Occipital lobe (tissue), 3 donors: ENCODE measurements at places on chromosomes 7 and 10. TPM values are rescaled to one million over a fixed set of nuclear protein-coding genes. Genes with fewer than 3 reads are reported as not detected.

Gene DNAJB9
- total RNA-seq = 48.2 TPM

Gene ADRA2A
- total RNA-seq = 15.9 TPM

Gene AKR1D1
- total RNA-seq = not detected

Gene RADIL
- total RNA-seq = 2.3 TPM

Gene FAM25G
- total RNA-seq = not detected

Gene AKR1B15
- total RNA-seq = not detected

Gene VSTM4
- 2.3 TPM for total RNA-seq

Gene CXCL12
- total RNA-seq = 19.0 TPM

Gene ABCB4
- 0.47 TPM for total RNA-seq

Gene ADAM22
- total RNA-seq = 90.6 TPM

Gene ANK3
- 260 TPM for total RNA-seq

Gene SUV39H2
- 30.6 TPM for total RNA-seq

Gene GBX1
- not detected for total RNA-seq

DNA sequence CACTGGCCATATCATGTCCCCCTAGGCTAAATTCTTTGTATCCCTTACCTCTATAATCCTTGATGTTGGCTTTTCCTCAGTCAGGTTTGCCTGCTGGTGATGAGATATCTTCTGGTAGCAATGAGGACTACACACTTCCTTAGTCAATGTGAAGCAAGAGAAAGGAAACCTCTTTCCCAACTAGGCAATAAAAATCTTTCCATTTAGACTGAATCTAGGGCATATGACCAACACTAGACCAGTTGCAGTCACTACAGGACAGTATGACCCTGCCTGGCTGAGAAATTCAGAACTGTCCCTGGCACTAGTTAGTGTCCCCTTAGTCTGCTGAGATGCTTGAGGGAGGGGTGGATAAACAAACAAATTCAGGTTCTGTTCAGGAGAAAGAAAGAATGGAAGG is 142.6 kb downstream of the RNLS start:
- no peak for DNase-seq

DNA sequence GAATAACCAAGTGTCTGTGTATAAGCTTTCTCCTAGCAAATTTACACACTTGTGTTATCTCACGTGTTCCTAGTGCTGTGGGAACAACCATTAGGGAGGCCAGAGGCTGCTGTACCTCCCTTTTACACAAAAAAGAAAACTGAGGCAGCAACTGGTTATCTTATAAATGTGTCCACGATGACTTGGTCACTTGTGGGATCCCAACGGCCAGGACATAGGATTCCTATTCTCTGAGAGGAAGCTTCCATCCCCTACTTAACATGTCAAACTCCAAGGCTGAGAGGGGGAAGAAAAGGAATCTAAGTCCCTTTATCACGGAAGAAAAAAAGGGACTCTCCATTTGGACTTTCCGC is 484 bp downstream of the ZNF438 start:
- no peak for DNase-seq

DNA sequence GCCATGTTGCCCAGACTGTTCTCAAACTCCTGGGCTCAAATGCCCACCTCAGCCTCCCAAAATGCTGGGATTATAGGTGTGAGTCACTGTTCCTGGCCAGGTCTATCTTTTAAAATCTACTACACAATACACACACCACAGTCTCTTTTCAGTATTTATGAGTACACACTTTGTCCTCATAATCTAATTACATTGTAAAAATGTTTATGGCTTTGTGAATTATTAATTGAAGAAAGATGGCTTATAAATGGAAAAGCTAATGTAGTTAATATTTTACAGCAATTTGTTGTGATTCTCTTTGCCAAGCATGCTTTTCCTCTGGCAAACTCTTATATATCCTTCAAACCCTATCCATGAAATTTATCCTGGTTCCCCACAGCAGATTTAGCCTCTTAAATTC is 22.0 kb downstream of the LAMB4 start:
- no peak for DNase-seq

GRCh38 chr7:64308016-64308270 is 5.8 kb upstream of the ZNF736 start:
- DNase-seq = no peak

- no peak for DNase-seq
Observed at GRCh38 chr7:638256-639011, 88.1 kb upstream of the DNAAF5 start.

DNA sequence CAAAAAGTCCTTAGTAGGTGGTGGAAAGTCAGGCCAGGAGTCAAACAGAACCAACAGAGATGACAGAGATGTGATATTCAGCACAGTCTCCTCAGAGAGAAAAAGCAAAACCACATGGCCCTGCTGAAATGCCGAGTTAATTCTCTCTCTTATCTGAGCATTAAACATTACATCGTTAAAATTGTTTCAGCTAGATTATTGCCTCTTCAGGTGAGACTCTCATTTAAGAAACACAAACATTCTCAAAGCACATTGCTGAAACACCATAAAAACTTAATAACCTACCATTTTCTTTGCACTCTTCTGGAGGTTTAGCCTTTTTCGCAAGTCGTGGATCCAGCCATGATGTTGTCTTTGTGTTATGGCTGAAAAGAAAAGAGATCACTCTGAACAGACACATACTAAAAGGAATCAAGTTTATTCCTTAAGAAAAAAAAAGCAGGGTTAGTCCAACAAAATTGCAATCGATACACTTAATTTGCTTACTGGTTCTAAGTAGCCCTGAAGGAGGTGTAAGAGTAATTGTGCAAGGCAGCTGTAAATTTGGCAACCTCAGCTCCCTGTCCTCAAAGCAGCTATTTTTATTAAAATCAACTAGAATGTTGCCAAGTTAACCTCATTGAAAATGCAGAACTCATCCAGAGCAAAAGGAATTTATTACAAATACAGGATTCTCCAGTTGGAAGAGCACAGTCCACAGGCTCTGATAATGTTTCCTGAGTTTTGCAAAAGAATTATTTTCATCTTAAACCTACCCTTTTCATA is 691.1 kb downstream of the PHTF2 start:
- no peak for DNase-seq

GRCh38 chr10:65660006-65660405 is 1265.8 kb upstream of the LRRTM3 start:
- no peak for DNase-seq

DNA sequence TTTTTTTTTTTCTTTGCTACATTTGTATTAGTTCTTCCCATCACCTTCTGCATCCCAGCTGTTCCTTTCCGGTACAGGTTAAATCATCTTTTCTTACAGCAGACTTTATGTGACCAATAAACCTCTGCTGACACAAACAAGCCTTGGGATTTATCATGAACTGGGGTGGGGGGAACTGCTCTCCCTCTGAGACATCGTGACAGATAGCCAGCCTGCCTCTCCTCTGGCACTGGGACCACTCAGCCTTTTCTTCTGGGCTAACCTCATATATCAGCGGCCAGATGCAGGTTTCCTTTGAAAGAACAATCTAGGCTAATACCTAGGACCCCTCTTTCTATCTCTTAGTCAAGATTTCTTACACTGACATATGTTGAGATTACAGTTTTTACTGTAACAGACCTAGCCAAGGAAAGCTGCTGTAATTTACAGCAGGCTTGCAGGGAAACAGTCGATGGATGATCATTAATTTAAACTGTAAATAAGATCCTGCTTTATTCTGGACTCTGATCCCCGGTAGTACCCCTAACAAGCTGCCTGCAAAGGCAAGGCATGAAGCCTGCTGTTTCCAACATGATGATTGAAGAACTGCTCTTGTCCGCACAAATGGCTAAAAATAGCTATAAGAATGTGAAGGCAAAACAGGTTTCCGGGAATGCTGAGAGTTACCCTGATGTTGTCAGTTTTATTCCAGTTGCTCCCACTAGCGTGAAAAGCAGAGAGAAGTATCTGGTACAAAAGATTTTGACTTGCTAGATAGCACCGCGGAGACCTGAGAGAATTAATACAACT is 338.7 kb downstream of the SORCS1 start:
- DNase-seq = no peak

- DNase-seq = no peak
Observed at GRCh38 chr7:68454931-68455330, 1143.3 kb upstream of the AUTS2 start.

- no peak for DNase-seq
Observed at GRCh38 chr7:1320616-1321240, 88.1 kb downstream of the UNCX start.

DNA sequence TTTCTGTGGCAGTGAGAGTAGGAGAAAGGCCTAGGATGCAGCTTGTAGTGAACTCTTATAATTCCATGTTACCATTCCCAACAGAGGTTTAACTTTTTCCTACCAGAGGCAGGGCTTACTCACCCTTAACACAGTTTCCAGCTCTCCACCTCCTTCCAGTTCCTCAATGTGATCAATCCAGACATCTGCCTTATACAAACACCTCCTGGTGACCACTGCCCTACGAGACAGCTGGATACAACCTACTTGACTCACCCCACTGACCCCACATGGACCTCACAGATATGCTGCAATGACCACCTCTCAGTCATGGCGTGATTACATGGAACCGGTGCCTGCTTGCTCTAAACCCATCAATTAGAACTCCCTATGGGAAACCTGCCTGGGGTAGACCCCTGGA is 326.5 kb downstream of the TNS3 start:
- DNase-seq = no peak

DNA sequence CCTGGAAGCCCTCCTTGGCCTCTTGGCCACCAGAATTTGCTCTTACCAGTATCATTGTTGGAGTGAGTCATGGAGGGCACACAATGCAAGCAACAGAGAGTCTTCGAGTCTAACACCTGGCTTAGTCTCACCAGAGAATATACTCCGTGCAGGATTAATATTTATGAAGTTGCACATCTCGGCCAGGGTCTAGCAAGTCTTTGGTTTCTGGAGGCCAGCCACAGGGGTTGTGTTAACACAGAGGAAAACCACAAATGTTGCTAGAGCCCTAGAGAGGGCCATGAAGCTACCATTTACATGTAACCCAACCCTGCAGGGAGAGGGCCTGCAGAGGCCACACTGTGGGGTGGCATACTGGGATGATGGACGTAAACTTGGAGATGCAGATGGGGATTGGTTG is 71.8 kb downstream of the MTPN start:
- no peak for DNase-seq

DNA sequence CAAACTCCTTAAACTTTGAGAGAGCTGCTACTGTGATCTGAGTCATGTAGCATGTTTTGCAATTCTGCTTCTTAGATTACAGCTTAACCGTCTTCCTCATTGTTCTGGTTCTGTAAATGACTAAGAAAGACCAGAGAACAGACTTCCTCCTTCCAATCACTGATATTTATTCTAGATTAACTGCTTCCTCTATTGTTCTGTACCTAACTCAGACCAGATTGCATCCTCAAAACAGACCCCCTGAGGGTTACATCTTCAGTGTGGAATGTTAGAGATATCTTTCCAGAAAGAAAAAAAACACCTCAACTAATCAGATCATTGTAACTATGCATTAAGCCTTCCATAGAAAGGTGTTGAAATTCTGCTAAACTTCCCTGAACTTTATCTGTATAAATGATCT is 5.7 kb upstream of the PIP start:
- DNase-seq = no peak

DNA sequence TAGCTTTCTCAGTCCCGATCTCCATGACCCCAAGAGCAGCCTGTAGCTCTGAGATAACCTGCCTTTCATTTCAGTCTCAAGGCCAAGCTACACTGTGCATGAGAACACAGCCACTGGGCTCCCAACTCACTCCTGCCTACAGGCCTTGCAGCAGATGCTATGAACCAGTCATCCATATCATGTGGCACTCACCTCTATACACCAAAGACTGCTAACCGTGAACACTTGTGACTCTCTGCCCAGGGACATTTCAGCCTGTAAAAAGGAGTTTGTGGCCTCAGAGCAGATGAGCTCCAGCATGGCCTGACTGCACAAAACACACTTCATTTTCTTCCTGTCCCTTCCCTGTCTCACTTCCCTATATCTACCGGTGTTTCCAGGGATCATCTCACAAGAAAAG is 56.9 kb upstream of the NPY start:
- DNase-seq = no peak

GRCh38 chr7:106518967-106519366 is 142.0 kb downstream of the CCDC71L start:
- DNase-seq = no peak

DNA sequence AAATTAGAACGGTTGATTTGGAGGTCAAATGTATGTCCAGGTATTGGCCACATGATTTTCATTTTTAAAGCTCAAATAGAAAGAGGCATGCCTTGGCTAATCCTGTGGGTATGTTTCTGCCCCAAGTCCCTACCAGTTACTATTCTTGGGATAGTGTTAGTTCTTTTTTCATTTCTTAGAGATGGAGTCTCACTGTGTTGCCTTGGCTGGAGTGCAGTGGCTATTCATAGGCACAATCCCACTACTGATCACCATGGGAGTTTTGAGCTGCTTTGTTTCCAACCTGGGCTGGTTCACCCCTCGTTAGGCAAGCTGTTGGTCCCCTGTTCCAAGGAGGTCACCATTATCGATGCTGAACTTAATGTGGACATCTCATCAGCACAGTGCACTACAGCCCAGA is 46.3 kb downstream of the NRP1 start:
- no peak for DNase-seq

GRCh38 chr10:75195035-75195763 is 15.4 kb upstream of the VDAC2 start:
- DNase-seq = no peak

DNA sequence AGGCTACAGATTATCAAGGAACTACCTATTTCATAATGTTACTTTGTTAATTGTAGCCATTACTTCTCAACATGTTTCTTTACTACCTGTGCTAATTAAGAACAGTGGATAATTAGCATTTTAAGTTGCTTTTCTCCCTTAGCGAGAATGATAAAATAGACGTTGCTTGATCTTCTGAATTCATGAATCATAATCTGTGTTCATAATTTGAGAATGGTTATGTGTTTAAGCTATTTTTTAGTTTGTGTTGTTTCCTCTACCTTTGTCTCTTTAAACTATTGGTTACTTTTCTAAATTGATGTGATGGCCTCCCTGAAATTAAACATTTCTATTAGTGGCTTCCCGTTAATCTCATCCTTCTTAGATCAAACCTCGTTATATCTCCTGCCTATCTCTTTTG is at the start of gene ZRANB1:
ZRANB1 (plus strand) TSS at position 301 of the 400 bp plus-strand sequence. CDS start 371 bp downstream, outside the sequence.
- no peak for DNase-seq

DNA sequence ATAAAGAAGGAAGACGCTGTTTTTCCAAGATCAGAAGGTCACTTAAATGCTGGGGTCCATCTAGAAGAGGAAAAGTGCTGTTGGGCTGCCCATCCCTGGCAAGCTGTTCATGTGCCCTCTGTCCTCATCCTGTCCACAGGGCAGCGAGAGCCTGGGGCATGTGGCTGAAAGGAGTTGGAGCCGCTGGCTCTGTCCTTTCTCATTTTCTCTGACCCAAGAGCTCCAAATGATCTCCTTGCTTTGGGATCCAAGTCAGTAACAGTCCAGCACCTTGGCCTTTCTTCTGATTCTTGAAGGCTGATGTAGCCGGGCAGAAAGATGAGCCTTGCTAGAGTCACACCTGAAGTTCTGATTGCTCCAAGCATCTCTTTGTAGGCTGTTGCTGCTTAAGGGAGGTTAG is 44.4 kb downstream of the SPDYE5 start:
- no peak for DNase-seq
